NCI-H774 (cell line): ENCODE measurements at places on chromosomes 13 and 19.

- no peak for DNase-seq
These were observed 15.0 kb downstream of the MAU2 start for GRCh38 chr19:19335408-19336158.

DNA sequence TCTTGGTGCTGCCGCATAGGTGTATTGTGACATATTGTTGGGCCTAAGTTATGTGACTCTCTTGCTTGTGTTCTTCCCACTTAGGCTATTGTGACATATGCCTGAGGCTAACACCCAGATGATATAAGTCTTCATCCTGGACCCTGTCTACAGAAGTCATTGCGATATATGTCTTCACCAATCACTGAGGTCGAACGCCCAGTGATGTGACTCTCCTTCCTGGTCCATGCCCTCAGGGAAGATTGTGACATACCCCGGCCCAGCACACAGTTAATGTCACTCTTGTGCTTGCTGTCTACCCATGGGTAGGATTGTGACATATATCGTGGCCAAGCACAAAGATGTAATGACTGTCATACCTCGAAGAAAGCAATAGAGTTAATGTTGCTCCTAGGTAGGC, 16.9 kb upstream of the ZNF730 start:
- no peak for DNase-seq

- DNase-seq = no peak
These were observed 54.0 kb upstream of the DOCK9 start for GRCh38 chr13:99031832-99032231.

- DNase-seq = no peak
These were observed 15.7 kb downstream of the ZNF808 start for GRCh38 chr19:52542984-52543664.

- DNase-seq = no peak
These were observed 341.4 kb downstream of the LIG4 start for GRCh38 chr13:107873926-107874325.
